ENCODE measurements at places on chromosomes 2 and 18.

- no peak for DNase-seq
These were observed 46.7 kb upstream of the CDKL4 start for GRCh38 chr2:39290433-39290832.

DNA sequence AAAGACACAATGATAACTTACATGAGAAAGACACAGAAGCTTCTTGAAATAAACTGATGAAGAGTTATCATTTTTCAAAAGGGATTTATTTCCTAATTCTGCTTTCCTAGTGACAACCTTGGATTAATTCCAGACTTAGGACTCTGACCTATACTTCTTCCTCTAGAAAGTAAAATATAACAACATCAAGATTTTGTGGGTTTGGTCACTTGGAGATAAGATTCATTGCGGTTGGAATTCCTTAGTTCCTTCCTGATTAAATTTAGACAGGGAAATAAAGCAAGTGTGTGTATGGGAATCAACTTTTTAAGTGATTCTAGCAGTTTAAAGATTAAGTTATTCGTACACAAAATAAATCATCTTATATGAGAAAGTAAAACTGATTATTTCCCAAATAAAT is 208.4 kb upstream of the CCDC150 start:
- no peak for DNase-seq

GRCh38 chr2:129876541-129876940 is 102.9 kb upstream of the RAB6C start:
- DNase-seq = no peak

- DNase-seq = no peak
These were observed 17.8 kb downstream of the CRIM1 start for GRCh38 chr2:36373149-36373926.

GRCh38 chr2:109133746-109134145 is 4.7 kb downstream of the SH3RF3 start:
- DNase-seq = no peak

DNA sequence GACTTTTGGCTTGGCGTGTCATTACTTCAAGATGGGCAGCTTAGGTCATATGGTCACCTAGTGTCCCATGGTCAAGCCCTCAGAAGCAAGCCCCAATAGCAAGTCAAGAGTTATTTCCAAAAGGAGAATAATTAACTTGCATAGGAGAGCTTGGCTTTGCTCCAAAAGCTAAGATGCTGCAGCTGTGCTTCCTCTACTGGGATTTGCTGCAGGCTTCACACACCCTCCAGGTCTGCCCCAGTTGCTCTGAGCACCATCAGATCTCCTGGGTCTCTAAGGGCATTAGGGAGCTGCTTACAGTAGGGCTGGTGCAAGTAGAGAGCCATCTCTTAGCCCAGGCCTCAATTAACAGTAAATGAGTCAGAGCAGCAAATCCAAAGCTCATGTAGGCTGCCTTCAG is 46.6 kb downstream of the THUMPD2 start:
- DNase-seq = no peak

DNA sequence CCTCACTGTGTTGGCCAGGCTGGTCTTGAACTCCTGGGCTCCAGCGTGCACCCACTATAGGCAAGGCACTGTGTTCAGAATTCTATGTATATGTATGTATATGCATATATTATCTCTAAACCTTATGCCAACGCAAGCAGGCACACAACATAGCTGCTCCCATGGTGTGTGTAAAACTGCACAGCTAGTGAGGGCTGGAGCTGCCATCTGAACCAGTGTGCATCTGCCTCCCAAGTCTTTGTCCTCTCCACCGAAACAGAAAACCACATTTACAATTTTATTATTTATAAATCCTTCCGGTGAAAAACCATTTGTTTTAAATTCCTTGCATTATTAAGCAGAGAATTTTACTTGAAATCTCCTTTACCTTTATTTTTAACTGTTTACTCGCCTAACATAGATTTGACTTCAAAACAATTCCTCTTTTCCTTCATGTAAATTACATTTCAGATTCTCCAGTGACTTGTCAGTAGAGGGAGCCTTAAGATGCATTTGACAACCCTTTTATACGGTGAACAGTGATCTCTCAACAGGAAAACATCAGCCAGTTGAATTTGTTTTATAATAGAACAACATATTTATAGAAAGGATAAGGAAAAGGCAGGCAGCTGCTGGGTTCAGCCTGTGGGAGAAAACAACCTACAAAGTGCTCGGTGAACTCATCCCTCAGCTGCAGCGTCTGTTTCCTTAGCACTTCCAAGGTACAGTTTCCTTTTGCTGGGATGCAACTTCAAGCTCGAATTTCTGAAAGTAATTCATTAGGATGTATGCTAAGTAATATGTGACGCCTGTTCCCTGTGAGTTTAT is 101.2 kb downstream of the MYT1L start:
- no peak for DNase-seq

GRCh38 chr2:3408781-3409180 is 29.3 kb downstream of the TRAPPC12 start:
- no peak for DNase-seq

GRCh38 chr2:186912979-186913378 is 64.0 kb upstream of the ZSWIM2 start:
- DNase-seq = no peak

GRCh38 chr18:33735428-33735827 is 157.4 kb downstream of the ASXL3 start:
- no peak for DNase-seq

DNA sequence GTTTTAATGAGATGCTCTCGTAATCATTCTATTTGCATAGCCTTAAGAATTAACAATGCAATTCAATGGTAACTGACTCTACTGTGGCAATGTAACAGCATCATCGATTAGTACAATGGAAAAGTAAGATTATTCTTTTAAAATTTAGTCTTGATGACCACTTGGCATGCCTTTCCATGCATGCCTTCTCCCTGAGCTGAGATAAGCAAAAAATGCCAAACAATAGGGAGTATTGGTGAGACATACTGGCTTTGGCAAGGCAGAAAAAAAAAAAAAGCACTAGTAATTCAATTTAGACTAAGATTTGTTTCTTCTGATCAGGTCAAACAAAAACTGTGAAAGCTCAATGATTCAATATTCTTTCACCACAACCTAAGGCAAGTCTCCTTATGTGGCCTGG is 110.8 kb upstream of the TRIB2 start:
- no peak for DNase-seq

DNA sequence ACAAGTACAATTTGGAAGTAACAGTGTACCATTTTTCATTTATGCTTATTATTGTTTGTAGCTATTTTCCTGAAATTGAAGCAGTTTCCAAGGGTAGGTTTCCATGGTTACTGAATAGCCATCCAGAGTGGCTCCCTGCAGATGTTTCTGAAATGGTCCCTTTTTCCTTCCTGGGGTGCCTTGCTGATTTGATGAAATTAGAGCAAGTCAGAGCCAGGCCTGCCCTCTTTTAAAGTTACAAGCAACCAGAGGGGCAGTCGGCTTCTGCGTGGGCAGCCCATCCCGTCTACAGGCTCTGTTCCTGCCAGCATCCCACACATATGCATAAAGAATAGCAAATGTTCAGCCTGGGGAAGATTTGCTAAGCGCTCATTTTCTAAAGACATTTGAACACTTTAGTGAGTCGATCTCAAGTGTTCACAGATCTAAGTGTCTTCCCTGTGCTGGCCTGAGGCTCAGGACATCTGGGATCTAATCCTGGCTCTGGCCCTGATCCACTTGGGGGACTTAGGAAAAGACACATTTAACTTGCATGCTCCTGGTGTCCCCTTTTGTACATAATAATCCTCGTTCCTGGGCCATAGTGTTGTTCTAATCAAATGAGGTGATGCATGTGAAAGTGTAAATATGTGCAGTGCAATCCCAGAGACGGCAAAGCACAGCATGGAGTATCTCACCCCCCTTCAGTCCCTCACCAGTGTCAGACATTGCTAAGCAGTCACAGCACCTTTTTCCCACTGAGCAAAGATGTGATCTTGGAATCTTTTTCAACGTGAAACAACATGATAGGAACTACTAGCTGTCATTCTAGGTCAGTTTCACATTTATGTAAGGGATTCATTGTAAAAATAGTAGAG is 92.2 kb downstream of the STPG4 start:
- DNase-seq = no peak

GRCh38 chr2:196607073-196607472 is 32.4 kb upstream of the CCDC150 start:
- peak; percentile 22 for DNase-seq

DNA sequence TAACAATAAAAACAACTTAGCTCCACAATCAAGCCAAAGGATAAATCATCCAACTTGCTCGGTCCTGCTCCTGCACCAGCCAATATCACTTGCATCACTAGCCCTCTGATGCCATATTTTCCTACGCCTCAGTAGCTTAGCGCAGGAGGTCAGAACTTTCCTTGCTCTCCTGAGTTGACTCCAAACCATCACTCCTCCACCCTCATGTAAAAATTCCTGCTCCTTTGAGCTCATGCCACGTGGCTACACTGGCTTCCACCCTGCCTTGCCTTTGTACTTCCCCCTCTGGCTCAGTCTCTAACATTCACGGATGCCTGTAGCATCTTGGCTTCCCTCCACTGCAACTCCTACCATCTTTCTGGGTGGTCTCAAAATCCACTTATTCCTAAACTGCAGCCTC is 25.2 kb downstream of the AAK1 start:
- no peak for DNase-seq

- DNase-seq = no peak
These were observed 11.8 kb downstream of the CCDC85A start for GRCh38 chr2:56195563-56195962.

DNA sequence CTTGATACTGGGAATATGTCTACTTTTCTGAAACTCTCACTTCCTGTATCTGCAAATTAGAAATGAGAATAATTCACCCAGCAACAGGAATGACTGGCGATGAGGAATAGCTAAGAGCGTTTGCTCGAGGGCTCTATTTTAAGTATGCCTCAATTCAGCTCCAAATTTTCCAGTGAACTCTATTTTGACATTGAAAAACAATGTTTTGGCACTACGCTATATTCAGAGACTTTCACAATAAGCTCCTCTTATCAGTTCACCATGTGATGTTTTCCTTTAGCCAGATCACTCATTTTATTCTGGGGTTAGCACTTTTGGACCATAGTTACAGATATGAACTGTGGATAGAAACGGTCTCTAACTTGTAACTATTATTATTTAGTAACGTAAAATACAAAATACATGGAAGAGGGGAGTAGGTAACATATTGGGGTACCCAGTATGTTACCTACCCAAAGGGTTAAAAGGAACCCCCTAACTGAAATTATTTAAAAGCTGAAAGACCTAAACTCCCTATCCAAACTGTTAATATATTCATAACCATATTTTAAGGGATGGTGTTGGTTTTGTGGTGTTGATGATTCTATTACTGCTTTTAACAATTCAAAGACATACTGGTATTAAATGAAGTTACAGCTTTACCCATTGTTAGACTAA is 28.1 kb downstream of the SLC40A1 start:
- no peak for DNase-seq

DNA sequence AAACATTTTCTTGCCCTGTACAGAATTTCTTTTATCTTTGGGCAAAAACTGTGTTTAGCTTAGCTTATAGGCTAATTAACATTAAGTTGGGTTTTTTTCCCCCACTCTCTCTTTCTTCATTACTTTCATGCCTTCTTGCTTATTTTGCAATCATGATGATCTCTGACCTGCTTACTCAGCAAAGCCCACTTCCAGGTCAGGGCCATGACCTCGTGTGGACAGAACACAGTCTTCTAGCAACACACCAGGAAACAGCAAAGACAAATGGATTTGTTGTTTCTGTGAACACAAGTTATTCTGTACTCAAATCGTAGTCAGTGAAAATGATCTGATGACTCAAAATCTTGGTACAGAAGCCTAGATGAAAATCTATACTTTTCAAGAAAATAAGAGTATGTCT is 60.7 kb downstream of the SPATS2L start:
- DNase-seq = no peak

DNA sequence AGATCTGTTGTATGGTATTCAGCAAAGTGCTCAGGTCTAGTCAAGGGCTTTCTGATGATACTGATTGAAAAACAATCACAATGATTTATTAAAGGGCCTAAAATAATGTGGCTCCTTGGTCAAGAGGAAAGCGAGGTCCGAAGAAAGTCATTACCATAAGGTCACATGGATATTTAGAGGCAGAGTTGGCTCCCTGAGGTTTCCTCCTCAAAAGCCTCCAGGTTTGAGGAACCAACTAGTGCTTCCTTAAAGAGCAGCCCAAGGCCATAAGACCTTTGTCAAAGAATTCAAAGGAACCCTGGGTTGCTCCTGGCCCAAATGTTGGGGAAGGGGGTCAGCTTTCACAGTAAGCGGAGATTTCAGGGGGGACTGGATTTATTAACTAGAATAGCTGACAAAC is 280.7 kb upstream of the ATP5MC3 start:
- DNase-seq = no peak

- DNase-seq = no peak
These were observed 136.6 kb upstream of the RMP24 start for GRCh38 chr18:35835833-35836232.

GRCh38 chr18:25351777-25352628 is at the start of gene ZNF521:
ZNF521 (minus strand) TSS chr18:25352166; CDS start chr18:25350946, 1,220 bp downstream.
- peak; percentile 88 for DNase-seq

DNA sequence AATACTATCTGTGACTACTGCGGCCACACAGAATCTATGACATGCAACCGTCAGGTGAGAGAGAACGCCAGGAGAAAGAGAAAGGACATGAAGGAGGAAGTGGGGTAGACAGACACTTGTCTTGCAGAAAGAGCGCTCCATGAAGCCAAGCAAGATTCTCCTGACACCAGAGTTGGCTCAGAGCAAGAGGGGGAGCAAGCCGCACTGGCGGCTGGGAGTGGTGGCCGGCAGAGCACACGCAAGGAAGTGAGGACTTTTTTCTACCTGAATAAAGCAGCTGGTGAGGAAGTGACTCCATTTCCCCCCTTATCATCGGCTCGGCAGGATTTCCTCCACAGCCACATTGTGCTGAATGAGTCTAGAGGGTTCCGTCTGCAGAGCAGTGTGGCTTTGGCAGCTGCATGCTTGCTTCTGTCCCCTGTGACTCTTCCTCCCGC is 181.6 kb downstream of the BCL2 start:
- no peak for DNase-seq

DNA sequence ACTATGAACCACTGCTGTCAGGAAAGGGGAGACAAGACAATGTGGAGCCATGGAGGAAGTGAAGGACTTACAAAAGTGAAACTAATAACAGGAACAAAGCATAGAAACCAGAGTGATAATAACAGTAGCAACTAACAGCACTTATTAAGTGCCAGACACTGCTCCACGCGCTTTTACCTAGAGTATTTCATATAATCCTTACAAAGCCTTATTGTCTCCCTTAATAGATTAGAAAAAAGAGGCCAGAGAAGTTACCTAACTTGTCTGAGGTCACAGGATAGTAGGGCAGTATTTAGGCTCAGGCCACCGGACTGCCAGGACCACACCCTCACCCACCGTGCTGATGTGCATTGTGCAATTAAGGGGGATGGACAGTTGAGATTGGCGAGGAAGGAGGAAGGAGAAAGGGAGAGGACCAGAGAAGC is 98.6 kb upstream of the NFU1 start:
- no peak for DNase-seq
